Activated CD4-positive, alpha-beta T cell treated with anti-CD3 and anti-CD28 coated beads, Interleukin-2, Interleukin-6, amounts not matched to agents 100 ng/mL and 50 ng/mL, durations not matched to agents 16 hours and 8 hours (primary cell): ENCODE measurements at places on chromosomes 7 and 10.

- peak; percentile 66 for DNase-seq
Observed at GRCh38 chr7:22677680-22678079, 49.3 kb upstream of the IL6 start.

- DNase-seq: peak; percentile 43
Observed at GRCh38 chr7:106561151-106561550, 99.8 kb downstream of the CCDC71L start.

DNA sequence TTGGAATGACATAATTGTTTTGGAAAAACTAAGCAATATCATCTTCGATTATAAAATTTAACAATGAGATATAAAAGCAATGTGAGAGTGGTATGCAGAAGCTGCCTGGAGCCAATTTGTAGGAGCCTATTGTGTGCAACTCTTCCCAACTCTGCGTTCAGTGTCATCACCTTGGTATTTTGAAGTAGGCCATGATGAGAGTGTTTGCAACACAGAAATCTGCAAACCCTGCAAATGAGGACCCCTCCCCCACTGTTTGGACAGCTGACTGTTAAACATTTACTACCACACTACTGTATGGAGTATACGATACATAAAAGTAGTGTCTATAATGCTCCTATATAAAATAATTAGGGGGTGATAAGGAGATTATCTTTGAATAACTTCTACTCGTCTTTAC, 531.3 kb downstream of the ATRNL1 start:
- DNase-seq: no peak

- no peak for DNase-seq
Observed at GRCh38 chr10:19531324-19531723, 284.9 kb upstream of the PLXDC2 start.

DNA sequence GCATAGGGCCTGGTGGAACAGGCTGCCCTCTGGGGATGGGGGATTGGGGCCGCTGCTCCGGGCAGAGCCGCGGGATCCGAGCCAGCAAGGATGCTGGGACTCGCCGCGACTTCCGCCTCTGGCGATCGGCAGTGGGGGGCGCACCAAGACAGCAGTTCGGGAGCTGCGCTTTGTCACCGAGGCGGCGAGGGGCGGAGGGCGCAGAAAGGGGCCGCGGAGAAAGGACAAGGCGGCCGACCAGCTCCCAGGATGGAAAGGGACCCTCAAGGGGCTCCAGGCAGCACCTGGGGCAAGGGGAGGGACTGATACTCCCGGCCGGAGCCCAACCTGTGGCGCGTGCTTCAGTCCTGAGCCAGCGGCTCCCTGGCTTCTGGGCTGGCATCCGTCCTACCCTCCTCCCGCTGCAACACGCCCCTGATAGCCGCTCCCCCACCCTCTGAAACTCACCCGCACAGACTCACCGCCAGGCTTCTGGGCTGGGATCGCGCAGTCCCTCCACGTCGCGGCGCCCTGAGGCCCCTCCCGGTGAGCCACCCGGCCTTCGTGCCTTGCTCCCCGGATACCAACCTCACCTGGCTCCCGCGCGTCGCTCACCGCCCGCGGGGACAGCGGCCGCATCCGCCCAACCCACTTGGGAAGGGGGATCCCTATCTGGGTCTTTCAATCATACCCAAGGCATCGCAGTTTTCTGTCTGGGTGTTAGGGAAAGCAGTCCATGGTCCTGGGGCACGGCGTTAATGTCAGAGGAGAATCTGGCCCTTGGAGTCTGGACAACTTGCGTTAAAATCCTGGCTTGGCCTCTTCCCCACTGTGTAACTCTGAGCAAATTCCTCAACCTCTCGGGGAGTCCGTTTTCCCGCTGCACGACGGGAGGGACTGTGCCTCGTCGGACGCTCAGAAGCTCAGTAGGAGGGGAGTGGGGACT, 7.0 kb upstream of the EVX1 start:
- DNase-seq: no peak
